Testis (tissue), 5 donors: ENCODE measurements at places on chromosomes 2 and 18.

DNA sequence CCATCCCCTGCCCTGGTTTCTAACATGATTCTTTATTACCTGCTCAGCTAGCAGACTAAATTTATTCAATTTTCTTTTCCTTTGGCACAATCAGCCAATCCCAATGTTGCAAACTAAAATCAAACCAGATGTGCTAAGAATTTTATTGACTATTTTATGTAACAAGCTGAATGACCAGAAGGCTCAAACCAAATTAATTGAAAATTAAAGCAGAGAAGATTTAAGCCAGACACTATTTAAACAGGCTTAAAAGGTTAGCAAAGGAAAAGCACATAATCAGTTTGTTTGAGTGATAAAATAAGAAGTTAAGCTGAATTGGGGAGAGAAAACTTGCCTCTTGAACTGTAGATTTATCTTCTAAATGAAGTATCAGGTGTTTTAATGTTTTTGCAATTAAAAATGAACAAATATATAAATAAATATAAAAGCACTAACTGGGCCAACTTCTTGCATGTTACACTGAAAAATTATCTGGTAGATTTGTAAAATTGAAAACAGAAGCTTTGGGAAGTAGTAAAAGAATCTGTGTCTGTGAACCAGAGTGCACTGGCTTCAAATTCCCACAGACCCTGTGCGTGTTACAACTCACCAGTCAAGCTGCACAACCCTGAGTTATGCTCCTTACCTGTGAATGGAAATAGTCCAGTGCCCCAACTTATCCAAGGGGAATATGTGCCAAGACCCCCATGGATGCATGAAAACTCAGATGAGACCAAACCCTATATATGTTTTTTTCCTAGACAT, 283.4 kb downstream of the CNTNAP5 start:
- no peak for DNase-seq

DNA sequence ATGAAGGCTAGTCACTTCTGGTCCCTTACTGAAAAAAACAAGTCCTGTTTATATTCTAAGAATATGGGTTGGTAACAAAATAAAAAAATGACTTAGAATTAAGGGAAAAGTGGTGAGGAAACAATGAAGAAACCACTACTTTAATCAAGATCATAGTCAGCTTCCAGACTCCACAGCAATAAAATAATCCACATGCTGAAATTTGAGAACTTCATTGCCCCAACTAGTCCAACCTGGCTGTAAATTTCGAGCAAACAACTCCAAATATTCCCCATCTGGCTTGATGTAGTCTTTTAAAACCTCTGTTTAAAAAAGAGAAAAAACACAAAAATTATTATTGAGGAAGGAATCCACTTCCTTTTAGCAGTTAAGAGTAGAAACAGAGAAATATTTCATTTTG, 32.5 kb downstream of the METTL4 start:
- no peak for DNase-seq

DNA sequence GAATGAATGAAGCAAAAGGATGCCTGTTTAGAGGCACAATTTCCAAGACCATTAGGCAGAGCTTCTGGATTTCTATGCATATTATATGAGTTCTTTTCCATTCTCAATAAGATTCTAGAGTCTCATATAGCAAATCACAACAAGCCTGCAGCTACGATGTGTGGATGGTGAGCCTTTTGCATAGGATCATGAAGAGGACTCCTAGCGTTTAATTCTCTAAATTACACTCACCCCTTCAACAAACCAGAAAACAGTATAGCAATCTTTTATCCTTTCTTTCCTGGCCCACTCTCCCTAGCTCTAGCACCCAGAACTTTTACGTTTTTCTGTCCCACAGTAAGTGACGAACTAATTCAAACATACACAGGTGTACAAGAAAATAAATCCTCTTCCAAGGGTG, 293.1 kb upstream of the KLHL29 start:
- DNase-seq, result no peak

DNA sequence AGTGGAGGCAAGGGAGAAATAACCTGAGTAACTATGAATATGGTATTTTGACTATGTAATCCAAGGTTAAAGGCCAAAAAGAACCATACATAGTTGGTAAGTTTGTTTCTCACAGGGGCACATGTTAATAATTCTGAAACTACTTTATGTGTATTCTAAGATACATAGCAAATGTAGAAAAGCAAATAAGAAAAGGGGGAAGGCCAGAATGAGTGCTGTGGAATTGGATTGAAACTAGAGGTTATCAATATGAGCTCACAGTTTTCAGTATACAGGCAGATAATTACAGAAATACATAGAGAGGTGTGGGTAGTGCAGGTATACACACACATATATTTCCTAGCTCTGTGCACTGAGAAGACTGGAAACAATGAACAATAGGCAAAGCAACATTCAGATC, 13.7 kb downstream of the INO80C start:
- no peak for DNase-seq

- no peak for DNase-seq
These were observed 74.2 kb downstream of the OTX1 start for GRCh38 chr2:63124850-63125249.

DNA sequence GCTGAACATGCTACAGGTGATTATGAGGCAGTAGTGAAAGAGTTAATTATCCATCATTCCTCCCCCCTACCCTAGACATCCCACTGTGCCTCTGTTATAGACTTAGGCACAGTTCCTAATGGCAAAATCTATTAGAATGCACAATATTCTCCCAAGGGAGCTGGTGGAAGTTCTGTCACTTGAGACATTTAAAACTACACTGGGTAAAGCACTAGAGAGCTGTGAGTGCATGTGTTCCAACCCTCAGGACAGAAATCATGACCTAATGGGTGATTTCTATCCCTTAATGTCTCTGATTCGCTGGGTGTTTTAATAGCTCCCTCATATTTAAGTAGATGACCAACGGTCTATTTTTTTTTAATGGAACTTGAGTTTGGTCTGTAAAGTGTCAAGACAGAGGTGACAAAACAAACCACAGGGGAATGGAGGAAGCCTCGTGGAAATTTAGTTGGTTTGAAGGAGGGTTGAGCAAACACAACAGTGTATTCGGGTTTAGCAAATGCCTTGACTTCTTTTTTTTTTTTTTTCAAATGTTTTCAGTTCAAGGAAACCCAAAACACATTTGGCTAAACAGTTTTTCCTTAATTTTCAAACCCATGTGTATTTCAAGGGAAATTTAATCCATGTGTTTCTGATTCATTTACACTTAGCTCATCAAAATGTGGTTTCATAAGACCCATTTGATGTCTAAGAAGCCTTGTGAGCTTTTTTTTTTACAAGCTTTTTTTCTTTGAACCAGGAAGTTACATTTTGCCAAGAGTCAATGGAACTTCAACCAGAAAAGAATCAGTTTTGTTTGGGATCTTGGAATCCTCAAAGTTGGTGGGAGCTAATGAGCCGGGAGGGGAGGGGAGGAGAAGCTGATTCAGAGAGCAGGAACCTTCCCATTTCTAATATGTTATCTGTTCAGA, 665.1 kb upstream of the ZEB2 start:
- no peak for DNase-seq

DNA sequence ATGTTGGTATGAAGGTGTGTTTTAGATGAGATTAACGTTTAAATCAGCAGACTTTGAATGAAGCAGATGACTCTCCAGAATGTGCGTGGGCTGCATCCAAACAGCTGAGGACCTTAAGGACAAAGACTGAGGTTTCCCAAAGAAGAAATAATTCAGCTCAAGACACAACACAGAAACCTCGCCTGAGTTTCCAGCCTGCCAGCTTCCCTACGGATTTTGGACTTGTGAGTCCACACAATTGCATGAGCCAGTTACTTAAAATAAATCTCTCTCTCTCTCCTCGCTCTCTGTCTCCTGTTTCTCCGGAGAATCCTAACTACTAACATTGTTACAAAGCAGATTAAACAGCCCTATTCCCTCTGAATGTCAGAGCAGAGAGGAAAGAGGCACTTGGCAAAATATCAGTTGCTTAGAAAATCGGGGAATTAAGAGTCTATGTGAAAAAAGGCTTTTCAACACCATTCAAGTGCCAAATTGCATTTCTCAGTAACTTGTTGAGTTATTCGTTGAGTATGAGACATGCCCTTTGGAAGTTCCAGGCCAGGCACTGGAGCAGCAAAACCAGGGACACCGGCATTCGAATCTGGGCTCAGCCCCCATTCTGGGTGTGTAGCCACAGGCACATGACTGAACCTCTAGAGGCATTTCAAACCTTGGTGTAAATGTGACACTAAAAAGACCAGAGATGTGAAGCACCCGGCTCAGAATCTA, 174.6 kb upstream of the PID1 start:
- DNase-seq, result peak; percentile 70

GRCh38 chr2:74671479-74671878, 17.4 kb downstream of the SEMA4F start:
- no peak for DNase-seq

GRCh38 chr18:47882641-47883040, 47.8 kb downstream of the SMAD2 start:
- DNase-seq, result no peak

GRCh38 chr18:49491857-49492693, 5.0 kb upstream of the C18orf32 start:
- peak; percentile 97 for DNase-seq

GRCh38 chr18:63505566-63506335, 29.0 kb downstream of the SERPINB5 start:
- DNase-seq, result peak; percentile 67

DNA sequence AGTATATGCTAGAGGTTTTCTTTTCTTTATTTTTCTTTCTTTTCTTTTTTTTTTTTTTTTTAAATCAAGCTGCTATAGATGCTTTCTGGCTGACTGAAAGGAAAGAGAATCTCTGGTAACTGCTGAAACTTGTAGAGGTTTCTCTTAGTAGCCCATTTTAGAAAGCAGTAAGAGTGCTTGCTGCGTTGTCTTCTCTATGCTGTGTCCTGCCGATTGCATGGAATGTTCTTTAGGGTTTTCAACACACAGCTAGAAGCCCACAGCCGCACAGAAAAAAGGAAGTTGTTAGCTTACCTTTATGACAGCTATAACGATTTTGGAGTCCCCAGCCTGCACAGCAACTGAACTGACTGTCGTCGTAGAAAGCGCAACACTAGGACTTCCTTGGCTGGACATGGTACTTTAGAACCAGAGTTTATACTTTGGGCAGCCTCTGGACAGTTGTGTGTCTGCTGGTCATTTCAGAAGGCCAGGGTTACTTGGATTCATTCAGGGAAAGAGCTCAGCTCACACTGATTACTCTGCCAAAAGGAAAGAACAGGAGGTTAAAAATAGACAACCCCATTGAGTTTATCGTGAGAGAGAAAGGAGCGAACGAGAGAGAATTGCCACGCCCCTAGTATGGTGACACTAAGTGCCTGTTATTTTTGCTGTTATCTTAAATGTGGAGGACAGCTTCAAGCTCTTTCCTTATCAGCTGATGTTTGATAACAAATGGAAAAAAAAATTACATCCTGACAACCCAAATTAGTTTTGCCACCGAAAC, at the start of gene CCDC141:
CCDC141 (minus strand) TSS at position 592 of the 766 bp plus-strand sequence; CDS start at position 396, 196 bp downstream.
- peak; percentile 61 for DNase-seq

DNA sequence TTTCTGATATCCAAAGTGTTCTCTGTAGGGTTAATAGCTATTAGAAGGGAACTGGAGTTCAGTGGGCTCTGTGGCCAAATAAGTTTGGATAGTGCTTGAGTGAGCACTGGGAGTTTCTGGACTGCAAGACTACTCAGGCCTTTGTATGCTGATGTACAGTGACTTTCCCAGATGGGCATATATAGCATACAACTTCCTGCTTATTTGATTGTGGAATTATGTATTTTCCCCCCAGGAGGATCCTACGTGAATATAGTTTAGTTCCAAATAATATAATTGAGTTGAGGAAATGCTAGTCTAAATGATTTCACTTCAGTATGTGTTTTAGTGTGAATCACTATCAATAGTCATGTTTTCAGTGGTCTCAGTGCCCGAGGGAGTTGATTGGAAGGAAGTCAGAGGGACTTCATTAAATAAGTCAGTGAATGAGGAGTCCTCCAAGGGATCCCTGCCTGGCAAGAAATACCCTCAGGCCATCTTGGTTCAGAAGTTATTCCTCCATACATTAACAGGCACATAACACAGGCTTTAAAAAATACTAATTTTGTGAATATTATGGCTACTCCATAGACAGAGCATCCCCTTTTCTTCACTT, 251.4 kb downstream of the PRKCE start:
- DNase-seq, result no peak

DNA sequence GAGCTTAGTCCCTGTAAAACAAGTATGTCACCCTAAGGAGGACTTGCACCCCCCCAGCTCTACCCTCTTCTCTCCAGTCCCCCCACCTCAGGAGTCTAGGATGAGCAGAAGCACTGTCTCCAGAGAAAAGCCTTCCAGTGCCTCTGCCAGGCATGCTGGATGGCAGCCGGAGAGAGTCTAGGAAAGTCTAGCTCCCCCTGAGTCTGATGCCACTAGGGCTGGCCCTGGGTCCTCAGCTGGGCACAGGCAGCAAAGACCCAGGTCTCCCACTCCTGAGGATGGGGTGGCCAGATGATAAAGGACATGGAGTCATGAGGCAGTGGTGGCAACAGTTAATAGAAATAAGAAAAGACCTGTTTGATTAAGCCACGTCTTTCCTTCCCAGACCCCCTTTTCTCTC, 225.6 kb downstream of the CYP26B1 start:
- no peak for DNase-seq

DNA sequence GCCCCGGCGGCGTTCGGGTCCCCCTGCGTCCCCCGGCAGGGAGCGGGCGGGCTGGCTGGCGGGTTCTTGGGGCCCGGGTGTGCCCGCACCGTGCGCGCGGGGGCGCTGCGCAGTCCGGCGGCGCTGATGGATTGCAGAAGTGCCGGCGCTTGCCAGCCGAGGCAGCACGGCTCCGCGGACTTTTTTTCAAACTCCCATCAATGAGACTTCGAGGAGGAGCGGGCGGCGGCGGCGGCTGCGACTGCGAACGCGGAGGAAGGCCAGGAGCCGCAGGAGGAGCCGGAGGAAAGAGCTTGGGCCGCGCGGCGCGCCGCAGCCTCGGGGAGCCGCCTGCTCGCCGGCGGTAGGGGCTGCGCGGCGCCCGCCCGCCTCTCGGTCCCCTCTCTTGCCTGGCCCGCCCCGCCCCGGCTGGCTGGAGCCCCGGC, at the start of gene GLI2:
GLI2 (plus strand) TSS at position 123 of the 425 bp plus-strand sequence. CDS start 61,453 bp downstream, outside the sequence.
- peak; percentile 90 for DNase-seq

GRCh38 chr2:231605607-231606091, 13.0 kb downstream of the TEX44 start:
- DNase-seq, result no peak

- no peak for DNase-seq
These were observed 25.9 kb upstream of the PEX13 start for GRCh38 chr2:60991644-60992043.

DNA sequence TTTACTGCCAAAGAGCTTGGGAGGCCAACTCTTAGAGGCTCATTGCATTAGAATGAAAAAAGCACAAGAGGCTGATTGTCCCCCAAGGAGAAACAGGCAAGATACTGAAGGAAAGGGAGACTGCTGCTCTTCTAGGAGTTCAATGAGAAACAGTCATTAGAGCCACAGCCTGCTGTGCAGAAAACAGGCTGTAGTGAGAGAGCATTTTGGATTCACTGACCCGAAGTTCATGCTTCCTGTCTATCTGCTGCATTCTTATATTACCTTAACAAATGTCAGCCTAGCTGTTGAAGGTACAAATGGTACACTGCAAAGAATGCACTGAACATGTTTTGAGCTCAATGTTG, 423.3 kb downstream of the SETBP1 start:
- no peak for DNase-seq
